ENCODE measurements at places on chromosomes 16 and 17. TPM values are rescaled to one million over a fixed set of nuclear protein-coding genes. Genes with fewer than 3 reads are reported as not detected.

The ADAP2 gene
- polyA plus RNA-seq = 5.2 TPM

The CCL4L2 gene
- polyA plus RNA-seq = 1.3 TPM

The ARL2BP gene
- 13.4 TPM for polyA plus RNA-seq

The SLC52A1 gene
- 0.08 TPM for polyA plus RNA-seq

GRCh38 chr16:52621651-52622050 lies 74.7 kb upstream of the TOX3 start:
- H3K4me3 ChIP-seq = no peak overlapping the region
- no peaks in the 10 kb centered on the region for H3K27me3 ChIP-seq
- no peak overlapping the region for H3K27ac ChIP-seq
- H3K4me1 ChIP-seq = no peaks in the 10 kb centered on the region
- DNase-seq = no peak

- no peaks in the 10 kb centered on the region for H3K27me3 ChIP-seq
- peaks cover 13% of the 10 kb centered on the region for H3K4me1 ChIP-seq
- no peak overlapping the region for H3K4me3 ChIP-seq
- DNase-seq = no peak
- no peaks in the 10 kb centered on the region for H3K36me3 ChIP-seq
Measured at GRCh38 chr17:55237268-55237667, 27.5 kb upstream of the HLF start.

DNA sequence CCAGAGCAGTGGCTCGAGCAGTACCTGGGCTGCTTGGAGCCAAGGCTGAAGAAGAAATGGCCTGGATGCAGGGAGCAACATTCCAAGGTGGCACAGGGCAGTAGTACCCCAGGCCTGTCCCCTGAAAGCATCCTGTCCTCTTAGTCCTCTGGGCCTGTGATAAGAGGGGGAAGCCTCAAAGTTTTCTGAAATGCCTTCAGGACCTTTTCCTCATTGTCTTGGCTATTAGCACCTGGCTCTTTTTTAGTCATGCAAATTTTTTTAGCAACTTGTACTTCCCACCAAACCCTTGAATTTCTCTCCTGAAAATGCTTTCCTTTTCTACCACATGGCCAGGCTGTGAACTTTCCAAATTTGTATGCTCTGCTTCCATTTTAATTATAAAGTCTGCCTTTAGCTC lies 148.9 kb downstream of the HS3ST2 start:
- H3K4me3 ChIP-seq = no peak overlapping the region
- H3K4me1 ChIP-seq = no peaks in the 10 kb centered on the region
- no peaks in the 10 kb centered on the region for H3K36me3 ChIP-seq
- H3K27ac ChIP-seq = no peak overlapping the region
- DNase-seq = no peak

DNA sequence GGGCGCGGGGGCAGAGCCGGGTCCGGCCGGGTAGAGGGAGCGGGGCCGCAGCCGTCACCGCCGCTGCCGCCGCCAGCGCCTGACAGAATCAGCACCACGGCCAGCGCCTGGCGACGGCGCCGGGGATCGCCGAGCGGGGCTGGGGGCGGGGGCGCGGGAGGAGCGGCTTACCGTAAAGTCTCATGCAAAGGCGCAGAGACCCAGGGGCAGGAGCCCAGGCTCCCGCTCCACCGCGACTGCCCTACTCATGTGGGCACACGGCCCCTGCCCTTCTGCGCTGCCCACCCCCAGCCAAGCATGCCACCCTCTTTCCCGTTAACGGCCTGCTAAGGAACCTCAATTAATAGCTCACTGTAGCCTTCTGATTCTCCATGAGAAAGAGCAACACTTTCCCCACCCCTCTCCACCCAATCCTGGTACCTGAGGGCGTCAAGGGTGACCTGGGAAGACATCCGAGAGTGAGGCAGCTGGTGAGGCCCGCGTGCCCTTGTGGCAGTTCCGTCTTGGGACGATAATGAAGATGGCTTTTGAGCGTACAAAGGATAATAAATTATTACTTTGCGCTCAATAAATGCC lies at the start of gene SEZ6:
Gene SEZ6 (minus strand): TSS at position 98 of the 576 bp plus-strand sequence. CDS start 164 bp downstream, outside the sequence.
- H3K36me3 ChIP-seq = no peaks in the 10 kb centered on the region
- no peaks in the 10 kb centered on the region for H3K27me3 ChIP-seq
- H3K4me3 ChIP-seq = no peak within 1 kb of the TSS
- H3K27ac ChIP-seq = no peak within 1 kb of the TSS

- peaks cover 22% of the 10 kb centered on the region for H3K4me1 ChIP-seq
- no peaks in the 10 kb centered on the region for H3K27me3 ChIP-seq
- peaks cover 16% of the 10 kb centered on the region for H3K36me3 ChIP-seq
- DNase-seq = no peak
Measured at GRCh38 chr17:44004761-44005526, 522 bp downstream of the NAGS start.

- DNase-seq = no peak
- H3K4me3 ChIP-seq = no peak overlapping the region
- no peaks in the 10 kb centered on the region for H3K4me1 ChIP-seq
- H3K27me3 ChIP-seq = no peaks in the 10 kb centered on the region
- no peak overlapping the region for H3K27ac ChIP-seq
Measured at GRCh38 chr17:58170622-58171021, 3.8 kb downstream of the OR4D2 start.

DNA sequence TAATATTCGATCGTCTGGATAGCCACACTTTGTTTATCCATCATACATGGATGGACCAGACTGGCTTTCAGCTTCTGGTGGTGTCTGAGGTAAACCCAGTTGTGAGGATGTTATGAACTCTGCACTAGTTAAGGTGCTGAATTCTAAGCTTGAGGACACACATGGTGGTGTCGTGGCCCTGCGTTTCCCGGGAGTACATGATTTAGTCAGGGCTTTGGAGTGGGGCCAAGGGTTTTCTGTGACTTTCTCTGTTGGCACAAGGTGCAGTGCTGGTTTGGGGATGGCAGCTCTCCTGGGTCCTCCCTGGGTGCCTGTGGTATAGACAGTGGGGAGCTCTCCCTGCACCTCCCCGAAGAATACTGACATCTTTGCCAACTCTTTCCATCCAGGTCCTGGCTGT lies 116.6 kb downstream of the SPECC1 start:
- H3K4me3 ChIP-seq = no peak overlapping the region
- no peaks in the 10 kb centered on the region for H3K36me3 ChIP-seq
- DNase-seq = no peak
- no peaks in the 10 kb centered on the region for H3K4me1 ChIP-seq
- H3K27me3 ChIP-seq = no peaks in the 10 kb centered on the region
- H3K27ac ChIP-seq = no peak overlapping the region

DNA sequence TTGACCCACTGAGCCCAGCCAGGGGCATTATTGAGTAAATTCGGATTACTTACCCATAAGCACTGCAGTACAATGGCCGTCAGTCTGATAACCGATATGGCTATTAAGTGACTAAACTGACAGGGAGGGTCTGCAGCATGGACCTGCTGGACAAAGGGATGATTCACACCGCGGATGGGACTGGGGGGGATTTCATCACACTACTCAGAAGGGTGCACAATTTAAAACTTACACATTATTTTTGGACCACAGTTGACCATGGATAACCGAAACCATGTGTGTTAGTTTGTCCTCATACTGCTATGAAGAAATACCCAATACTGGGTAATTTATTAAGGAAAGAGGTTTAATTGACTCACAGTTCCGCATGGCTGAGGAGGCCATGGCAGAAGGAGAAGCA lies 106.5 kb downstream of the ABCC6 start:
- H3K27ac ChIP-seq = no peak overlapping the region
- no peaks in the 10 kb centered on the region for H3K36me3 ChIP-seq
- H3K27me3 ChIP-seq = no peaks in the 10 kb centered on the region
- H3K4me1 ChIP-seq = no peaks in the 10 kb centered on the region
- DNase-seq = no peak
- no peak overlapping the region for H3K4me3 ChIP-seq

DNA sequence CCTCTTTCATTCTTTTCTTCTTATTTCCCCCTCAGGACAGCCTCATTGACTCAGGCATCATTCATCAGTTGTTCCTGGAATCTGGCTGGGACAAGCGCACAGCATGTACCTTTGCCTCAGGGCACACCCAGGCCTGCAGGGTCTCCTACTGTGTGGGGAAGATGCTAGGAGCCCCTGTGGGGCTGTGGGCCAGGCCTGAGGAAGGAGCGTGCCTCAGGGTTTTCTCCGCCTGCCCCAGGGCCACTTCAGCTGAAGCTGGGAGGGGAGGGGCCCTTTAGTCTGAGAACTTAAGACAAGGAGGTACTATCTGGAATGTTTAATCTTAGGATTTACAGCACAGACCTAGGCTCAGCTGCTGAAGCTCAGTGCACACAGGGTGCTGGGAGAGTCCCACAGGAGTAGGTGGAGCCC lies 7.9 kb downstream of the ELMO3 start:
- DNase-seq = no peak
- H3K4me1 ChIP-seq = peaks cover 18% of the 10 kb centered on the region
- no peak overlapping the region for H3K4me3 ChIP-seq
- H3K27ac ChIP-seq = no peak overlapping the region
- H3K27me3 ChIP-seq = no peaks in the 10 kb centered on the region

DNA sequence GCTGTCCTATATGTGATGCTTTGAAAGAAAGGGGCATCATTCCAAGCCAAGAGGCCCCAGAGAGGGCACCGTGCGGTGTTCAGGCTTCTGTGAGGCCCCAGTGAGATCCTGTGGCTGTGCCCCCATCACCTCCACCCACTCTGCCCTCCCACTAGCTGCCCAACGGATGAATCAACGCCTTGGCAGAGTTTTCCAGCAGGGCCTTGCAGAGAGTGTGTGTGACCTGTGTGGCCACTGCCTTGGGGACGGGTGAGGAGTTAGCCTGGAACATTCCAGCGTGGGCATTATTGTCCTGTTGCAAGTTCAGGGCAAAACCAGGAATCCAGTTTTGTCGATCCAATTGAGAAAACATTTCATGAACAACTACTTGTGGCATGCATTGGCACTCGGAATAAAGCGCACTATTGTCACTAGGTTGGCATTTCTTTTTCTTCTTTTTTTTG lies 53.7 kb downstream of the SF3B3 start:
- H3K27me3 ChIP-seq = no peaks in the 10 kb centered on the region
- H3K27ac ChIP-seq = no peak overlapping the region
- no peak for DNase-seq
- no peak overlapping the region for H3K4me3 ChIP-seq

GRCh38 chr17:322006-322780 lies 30.4 kb downstream of the RPH3AL start:
- no peaks in the 10 kb centered on the region for H3K4me1 ChIP-seq
- peaks cover 13% of the 10 kb centered on the region for H3K36me3 ChIP-seq
- no peak overlapping the region for H3K27ac ChIP-seq
- no peak for DNase-seq
- H3K4me3 ChIP-seq = no peak overlapping the region

DNA sequence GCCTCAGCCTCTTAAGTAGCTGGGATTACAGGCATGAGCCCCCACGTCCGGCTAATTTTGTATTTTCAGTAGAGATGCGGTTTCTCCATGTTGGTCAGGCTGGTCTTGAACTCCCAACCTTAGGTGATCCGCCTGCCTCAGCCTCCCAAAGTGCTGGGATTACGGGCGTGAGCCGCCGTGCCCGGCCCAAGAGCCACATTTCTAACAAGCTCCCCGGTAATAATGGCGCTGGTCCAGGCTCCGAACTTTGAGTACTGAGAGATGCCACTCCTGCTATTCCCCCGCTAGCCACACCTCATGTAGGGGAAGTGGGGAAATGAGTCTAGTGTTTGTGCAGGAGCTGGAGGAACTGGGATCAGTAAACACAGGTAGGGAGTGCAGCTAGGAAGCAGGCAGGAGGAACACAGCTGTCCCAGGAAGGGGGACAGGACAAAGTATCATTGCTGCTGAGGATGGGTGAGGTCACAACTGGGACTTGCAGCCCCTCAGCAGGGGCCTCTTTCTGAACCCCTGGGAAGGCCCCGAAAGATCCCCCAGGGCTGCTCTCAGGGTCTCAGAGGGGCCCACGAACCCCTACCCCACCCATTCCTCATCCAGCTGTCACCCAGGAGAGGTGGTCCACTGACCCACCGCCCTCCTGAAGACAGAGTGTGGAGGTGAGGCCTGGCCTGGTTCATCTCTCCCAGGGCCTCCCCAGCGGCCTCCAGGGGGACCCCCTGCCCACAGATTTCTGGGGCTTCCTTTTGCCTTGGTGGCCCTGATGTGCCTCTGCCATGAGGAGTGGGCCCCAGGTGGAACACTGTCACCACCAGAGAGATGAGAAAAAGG lies 3.7 kb upstream of the KREMEN2 start:
- no peak for DNase-seq
- H3K4me1 ChIP-seq = peaks cover 15% of the 10 kb centered on the region
- H3K36me3 ChIP-seq = no peaks in the 10 kb centered on the region
- peaks cover 7% of the 10 kb centered on the region for H3K27me3 ChIP-seq
- no peak overlapping the region for H3K27ac ChIP-seq

GRCh38 chr16:13463619-13464018 lies 456.3 kb upstream of the ERCC4 start:
- H3K27me3 ChIP-seq = no peaks in the 10 kb centered on the region
- DNase-seq = no peak
- H3K4me3 ChIP-seq = no peak overlapping the region
- H3K36me3 ChIP-seq = no peaks in the 10 kb centered on the region
- peaks cover 4% of the 10 kb centered on the region for H3K4me1 ChIP-seq
- no peak overlapping the region for H3K27ac ChIP-seq

DNA sequence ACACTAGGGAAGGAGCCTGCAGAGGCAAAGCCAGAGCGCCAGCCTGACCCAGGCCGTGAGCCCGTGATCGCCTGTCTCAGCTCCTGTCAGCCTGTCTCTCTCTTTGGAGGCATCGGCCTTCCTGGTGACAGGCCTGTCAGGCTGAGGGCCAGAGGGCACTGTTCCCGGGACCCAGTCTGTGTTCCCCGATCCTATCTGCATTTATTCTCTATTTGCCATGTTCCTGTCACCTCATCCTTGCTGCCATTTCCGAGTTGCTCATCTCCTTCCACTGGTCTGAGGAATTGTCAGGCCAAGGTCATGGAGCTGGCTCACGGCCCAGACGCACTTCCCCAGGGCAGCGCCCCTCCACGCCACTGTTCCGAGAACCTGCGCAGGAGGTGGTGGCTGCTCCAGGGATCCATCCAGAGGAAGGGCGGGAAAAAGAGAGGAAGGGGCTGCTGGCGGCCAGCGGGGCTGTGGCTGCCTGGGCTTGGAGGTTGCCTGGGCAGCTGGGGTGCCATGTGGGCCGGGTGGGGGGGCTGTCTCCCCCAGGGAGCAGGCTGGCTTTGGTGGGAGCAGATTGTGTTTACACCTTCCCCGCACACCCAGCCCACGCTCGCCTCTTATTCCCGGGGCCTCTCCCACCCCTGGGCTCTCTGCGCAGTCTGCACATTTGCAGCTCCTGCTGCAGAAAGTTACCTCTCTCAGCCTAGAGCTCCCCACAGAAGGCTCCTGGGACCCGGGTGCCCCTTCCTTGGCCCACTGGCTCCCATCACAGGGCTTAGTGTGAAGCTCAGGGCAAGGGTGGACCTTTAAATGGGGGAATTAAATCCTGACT lies 4.9 kb downstream of the PRCD start:
- H3K36me3 ChIP-seq = no peaks in the 10 kb centered on the region
- H3K27ac ChIP-seq = no peak overlapping the region
- H3K4me1 ChIP-seq = peaks cover 27% of the 10 kb centered on the region
- DNase-seq = no peak
- H3K4me3 ChIP-seq = no peak overlapping the region
